ENCODE measurements at places on chromosomes 3 and 15. TPM values are rescaled to one million over a fixed set of nuclear protein-coding genes. Genes with fewer than 3 reads are reported as not detected.

EXOG gene
- total RNA-seq, result 16.8 TPM

ADPRH gene
- total RNA-seq, result 3.3 TPM

POLR2H gene
- total RNA-seq, result 87.8 TPM

TRAT1 gene
- not detected for total RNA-seq

RPL39L gene
- 14.9 TPM for total RNA-seq

TMEM89 gene
- not detected for total RNA-seq

SPINT1 gene
- total RNA-seq, result 156 TPM

DNA sequence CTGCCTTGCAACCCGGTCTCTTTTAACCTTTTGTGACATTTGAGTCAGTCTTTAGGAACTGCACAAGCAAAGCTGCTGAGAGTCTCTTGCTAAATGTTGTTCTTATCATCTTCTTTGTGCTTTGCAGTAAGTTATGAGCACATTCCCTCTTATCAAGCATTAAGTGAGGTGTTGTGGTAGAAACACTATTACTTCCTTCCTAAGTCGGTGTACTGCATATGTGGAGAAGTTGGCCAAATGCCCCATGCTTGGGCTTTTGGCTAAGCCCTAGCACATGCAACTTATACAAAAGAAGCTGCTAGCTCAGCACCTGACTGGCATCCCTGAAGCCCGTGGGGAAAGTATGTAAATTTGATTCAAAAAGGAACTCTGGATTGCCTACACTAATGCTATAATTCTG is 136.5 kb upstream of the RBMS3 start:
- no peak overlapping the region for H3K4me3 ChIP-seq
- H3K4me1 ChIP-seq, result peaks cover 10% of the 10 kb centered on the region
- H3K27me3 ChIP-seq, result no peaks in the 10 kb centered on the region
- no peak overlapping the region for H3K27ac ChIP-seq

- no peak overlapping the region for H3K27ac ChIP-seq
- DNase-seq, result no peak
These were observed 128.2 kb upstream of the FAM3D start for GRCh38 chr3:58794750-58795149.

DNA sequence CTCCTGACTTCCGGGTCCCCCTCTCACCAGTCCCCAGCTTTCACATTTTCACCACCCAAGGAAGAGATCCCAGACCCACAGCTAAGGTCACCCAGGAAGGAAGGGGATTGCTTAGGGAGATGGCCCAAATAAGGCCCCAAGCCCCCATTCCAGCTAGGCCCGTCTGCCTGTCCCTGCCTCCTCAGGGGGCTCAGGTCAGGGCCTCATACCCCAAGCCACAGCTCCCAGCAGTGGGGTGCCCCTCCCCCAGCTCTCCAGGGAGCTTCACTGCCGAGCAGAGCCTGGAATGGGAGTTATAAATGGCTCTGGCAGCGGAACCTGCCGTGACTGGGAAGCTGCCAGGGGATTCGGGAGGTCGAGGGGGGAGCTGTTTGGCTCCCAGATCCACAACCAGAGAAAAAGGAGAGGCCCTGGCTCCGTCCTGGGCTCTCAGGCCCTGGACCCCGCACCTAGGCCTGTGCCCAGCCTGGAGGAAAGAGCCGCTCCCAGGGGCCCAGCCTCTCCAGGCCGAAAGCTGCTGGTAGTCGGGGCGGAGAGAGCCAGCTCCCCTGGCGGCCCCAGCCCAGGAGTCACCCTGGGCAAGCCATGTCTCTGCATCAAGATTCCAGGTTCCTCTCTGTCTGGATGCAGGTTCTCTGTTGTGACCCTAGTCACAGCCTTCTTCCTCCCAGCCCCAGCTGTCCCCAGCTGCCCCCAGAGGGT is 550 bp downstream of the CCDC9B start:
- no peak for DNase-seq
- H3K27ac ChIP-seq, result peak overlapping the region; percentile 63

DNA sequence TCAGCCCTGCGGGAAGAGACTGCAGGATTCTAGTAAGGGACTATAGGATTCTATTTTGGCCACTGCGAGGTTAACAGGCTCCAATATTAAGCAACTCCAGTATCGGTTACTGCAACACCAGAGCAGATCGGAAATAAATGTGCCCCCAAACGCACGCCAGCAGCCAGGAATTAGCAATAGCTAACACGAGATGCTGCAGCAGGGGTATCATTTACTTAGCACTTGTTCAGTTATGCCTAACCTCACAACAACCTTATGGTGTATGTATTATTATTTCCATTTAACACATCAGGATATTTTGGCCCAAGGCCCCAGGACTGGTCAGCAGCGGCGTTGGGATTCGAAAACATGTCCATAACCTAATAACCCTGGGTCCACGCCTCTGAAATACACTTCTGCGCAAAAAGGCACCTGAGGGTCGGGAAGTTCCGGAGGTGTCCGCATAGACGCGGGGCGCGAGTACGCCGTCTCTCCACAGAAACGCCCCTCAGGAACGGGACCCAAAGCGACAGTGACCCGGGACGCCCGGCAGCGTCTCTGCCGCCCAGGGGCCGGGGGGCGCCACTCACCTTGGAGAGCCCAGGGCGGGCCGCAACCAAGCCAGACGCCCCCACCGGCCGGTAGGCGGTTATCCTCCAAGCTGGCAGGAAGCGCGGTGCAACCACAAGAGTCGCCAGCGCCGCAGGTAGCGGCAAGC is 681 bp downstream of the PIK3CB start:
- no peaks in the 10 kb centered on the region for H3K27me3 ChIP-seq
- peak overlapping the region; percentile 57 for H3K27ac ChIP-seq
- peaks cover 12% of the 10 kb centered on the region for H3K36me3 ChIP-seq
- no peak for DNase-seq

- H3K4me3 ChIP-seq, result no peak overlapping the region
- DNase-seq, result no peak
- H3K27ac ChIP-seq, result no peak overlapping the region
- H3K27me3 ChIP-seq, result no peaks in the 10 kb centered on the region
- peaks cover 57% of the 10 kb centered on the region for H3K36me3 ChIP-seq
These were observed 103.2 kb downstream of the C3orf70 start for GRCh38 chr3:185049710-185050109.

DNA sequence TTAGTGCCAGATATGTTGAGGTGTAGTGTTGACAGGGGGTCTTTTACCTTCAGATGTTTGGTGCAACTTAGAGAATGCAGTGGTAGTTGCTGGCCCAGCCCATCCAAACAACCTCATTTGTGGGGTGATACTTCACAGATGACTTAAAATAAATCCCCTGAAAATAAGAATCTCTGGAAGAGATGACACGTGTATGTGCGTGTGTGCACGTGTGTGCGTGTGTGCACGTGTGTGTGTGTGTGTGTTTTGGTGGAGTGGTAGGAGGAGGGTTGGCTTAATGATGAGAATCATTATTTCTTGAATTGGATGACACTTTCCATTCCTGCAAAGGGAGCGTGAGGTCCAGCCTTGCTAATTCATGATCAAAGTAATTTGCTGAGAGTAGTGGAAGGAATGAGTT is 31.9 kb downstream of the SNRPN start:
- H3K36me3 ChIP-seq, result peaks cover 46% of the 10 kb centered on the region
- DNase-seq, result no peak
- H3K4me1 ChIP-seq, result no peaks in the 10 kb centered on the region
- H3K27ac ChIP-seq, result no peak overlapping the region
- H3K4me3 ChIP-seq, result no peak overlapping the region

GRCh38 chr15:89196994-89197393 is 24.4 kb downstream of the RLBP1 start:
- H3K4me1 ChIP-seq, result peaks cover 24% of the 10 kb centered on the region
- peak overlapping the region; percentile 79 for H3K27ac ChIP-seq
- DNase-seq, result no peak
- H3K36me3 ChIP-seq, result peaks cover 19% of the 10 kb centered on the region
- peak overlapping the region; percentile 42 for H3K4me3 ChIP-seq

DNA sequence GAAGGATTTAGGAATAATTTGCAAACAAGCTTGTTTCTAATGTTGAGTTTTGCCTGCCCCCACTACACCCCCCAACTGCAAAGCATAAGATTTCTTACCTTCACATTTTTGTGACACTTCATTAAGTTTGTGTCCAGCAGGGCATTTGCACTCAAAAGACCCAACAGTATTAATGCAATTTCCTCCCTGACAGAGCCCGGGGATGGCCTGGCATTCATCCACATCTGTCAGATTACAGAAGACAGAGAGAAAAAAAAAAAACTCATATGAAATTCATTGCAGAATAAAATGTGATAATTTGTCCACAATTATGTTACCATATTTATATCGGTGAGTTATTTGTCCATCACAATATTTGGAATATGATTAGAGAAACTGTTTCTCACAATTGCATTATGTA is 111.5 kb downstream of the FBN1 start:
- no peak overlapping the region for H3K4me3 ChIP-seq
- DNase-seq, result no peak
- H3K4me1 ChIP-seq, result peaks cover 15% of the 10 kb centered on the region

GRCh38 chr3:192216067-192216466 is 511.3 kb downstream of the FGF12 start:
- no peak overlapping the region for H3K27ac ChIP-seq
- no peaks in the 10 kb centered on the region for H3K36me3 ChIP-seq
- no peak for DNase-seq
- H3K4me3 ChIP-seq, result no peak overlapping the region

- no peak overlapping the region for H3K4me3 ChIP-seq
- no peak overlapping the region for H3K27ac ChIP-seq
- no peak for DNase-seq
These were observed 37.8 kb upstream of the SPTSSB start for GRCh38 chr3:161409069-161409468.

- peaks cover 11% of the 10 kb centered on the region for H3K27me3 ChIP-seq
- no peak overlapping the region for H3K4me3 ChIP-seq
- no peak overlapping the region for H3K27ac ChIP-seq
These were observed 240.7 kb downstream of the SHOX2 start for GRCh38 chr3:157865352-157866000.

GRCh38 chr15:82228750-82229149 is 33.8 kb downstream of the EFL1 start:
- no peak overlapping the region for H3K4me3 ChIP-seq
- no peaks in the 10 kb centered on the region for H3K27me3 ChIP-seq
- no peaks in the 10 kb centered on the region for H3K4me1 ChIP-seq
- peaks cover 29% of the 10 kb centered on the region for H3K36me3 ChIP-seq
- no peak for DNase-seq

DNA sequence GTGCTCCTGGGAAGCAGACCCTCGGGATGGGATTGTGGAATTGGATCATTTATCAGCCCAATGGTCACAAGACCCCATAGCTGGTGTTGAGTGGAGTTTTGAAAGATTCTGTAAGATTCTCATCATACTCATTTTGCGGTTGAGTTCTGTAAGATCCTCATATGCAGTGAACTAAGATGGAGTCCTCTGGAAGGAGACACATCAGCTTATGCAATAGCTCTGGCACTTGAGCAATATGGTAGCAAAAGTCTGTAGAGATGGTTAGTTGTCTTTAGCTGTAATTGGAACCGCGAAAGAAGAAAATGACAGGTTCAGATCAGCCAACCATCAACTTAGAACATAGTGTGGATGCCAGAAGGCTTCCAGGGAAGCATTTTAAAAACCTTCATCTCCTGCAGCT is 184.5 kb upstream of the TSC22D2 start:
- no peak for DNase-seq
- H3K4me1 ChIP-seq, result peaks cover 25% of the 10 kb centered on the region
- H3K4me3 ChIP-seq, result no peak overlapping the region

- peaks cover 42% of the 10 kb centered on the region for H3K4me1 ChIP-seq
- H3K27me3 ChIP-seq, result peaks cover 6% of the 10 kb centered on the region
- H3K36me3 ChIP-seq, result no peaks in the 10 kb centered on the region
These were observed 24.8 kb downstream of the LINGO1 start for GRCh38 chr15:77607894-77608261.

GRCh38 chr15:69056365-69056764 is 41.9 kb downstream of the NOX5 start:
- DNase-seq, result no peak
- H3K36me3 ChIP-seq, result no peaks in the 10 kb centered on the region
- no peak overlapping the region for H3K27ac ChIP-seq
- no peak overlapping the region for H3K4me3 ChIP-seq
- peaks cover 17% of the 10 kb centered on the region for H3K4me1 ChIP-seq
